Activated CD8-positive, alpha-beta memory T cell treated with anti-CD3 and anti-CD28 coated beads for 4 hours (primary cell): ENCODE measurements at places on chromosomes 2 and 18.

DNA sequence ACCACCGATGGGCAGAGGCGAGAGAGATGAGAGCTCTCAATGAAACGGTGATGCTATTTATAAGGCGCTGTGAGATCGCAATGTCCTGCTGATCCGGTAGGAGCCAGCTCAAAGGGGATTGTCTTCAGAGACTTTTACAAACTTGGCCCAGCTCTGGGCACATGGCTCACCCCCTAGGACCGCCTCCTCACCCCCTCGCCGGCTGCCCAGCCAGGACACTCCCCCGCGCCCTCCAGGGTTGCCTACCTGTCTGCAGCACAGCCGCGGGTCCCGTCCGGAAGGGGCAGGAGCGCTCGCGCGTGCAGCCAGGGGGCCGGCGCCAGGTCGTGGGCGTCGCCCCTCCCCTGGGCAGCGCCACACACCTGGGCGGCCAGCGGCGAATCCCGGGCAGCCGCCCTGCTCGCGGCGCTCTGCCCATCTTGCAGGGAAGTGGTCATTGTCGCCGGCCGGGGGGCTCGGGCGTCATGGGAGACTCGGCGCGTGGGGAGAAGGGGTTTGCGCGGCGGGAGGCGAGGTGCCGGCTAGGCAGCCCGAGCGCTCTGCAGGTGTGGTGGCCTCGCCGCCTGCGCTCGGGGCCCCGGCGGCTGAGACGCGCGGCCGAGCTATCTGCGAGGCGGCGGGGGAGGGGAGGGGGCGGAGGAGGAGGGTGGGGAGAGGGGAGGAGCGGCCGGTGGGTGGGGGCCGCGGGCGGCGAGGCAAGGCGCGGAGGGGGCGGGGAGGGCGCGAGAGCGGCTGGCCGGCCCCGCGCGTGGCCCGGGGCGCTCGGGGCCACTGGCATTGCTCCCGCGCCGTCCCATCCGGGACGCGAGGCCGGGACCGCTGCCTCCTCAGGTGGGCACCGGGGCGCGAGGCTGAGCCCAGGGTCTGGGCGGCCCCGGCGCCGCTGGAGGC, at the start of gene GRB14:
Gene GRB14 (minus strand): TSS at position 610 of the 891 bp plus-strand sequence. CDS start 173 bp downstream, at position 437.
- no peak for DNase-seq

- DNase-seq, result no peak
Measured at GRCh38 chr2:127083819-127084503, 23.0 kb downstream of the BIN1 start.

DNA sequence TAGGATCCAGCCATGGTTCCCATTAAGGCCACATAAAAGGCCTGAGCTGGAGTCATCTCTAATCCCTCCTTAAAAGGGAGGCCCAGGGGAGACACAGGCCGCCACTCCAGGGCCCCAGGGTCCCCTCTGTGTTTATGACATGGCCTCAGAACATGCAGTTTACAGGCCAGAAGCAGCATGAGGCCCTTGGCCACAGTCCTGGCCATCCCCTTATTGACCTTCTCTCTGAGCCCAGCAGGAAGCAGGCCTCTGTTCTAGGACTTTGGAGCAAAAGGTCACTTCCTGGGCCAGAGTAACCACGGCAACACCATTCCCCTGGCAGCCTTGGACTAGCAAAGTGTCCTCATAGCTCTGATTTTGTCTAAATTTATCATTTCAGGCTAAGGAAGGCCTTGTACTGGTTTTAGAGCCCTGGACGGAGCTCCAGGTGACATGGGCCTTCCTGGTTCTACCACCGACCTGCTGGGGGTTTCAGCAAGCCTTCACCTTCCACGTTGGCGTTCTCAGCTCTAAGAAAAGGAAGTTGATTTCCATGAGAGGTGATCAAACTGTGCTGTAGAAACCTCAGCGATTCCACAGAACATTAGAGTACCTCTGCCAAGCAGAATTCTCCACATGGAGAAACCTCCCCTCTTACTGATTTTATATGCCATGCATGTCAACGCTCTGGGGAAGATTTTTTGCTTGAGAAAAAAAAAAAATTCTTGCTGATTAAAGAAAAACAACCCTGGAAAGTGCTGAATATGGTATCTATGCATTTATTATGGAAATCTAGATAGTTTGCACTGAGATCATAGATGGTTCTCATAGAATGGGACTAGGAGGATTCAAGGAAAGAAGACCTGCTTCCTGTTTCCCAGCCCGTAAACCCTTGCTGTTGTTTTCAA, 53.7 kb downstream of the HS1BP3 start:
- DNase-seq, result no peak

DNA sequence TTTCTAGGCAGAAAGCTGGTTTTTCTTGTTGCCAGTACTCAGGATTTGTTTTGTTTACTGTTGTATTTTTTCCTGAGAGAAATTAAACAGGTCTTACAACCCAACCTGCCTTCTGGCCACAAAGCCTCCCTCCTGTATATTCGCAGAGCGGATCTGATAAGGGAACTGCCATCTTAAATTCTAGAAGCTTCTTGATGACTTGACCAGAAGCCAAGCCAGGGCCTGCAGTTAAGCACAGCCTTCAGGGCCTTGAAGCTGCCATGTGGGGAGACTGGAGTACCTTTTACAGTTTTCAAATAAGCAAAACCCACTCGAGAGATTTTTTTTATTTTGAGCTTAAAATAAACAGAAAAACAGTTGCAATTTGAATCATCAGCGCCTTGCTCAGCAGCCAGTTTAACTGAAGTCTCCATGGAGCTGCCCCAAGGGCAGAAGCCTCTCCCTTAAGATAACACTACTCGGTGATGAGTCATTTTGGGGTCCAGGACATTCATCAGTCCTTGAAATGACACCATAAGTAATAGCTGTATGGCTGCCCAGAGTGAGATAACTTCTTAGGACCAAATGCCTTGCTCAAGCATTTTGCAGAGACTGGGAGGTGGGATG, 51.5 kb upstream of the PHLPP1 start:
- no peak for DNase-seq
